ENCODE measurements at places on chromosomes 5 and 9.
A peak's percentile ranks its signal among the peaks of the same experiment; 100 is the strongest.

- no peak for DNase-seq
Observed at GRCh38 chr5:16936150-16936988, at the start of gene MYO10. Gene MYO10, minus strand, starts transcription at chr5:16936288. Its CDS starts 480 bp downstream, at chr5:16935808.

- DNase-seq, result no peak
Observed at GRCh38 chr5:163172540-163173338, 264.7 kb upstream of the CCNG1 start.

- no peak for DNase-seq
Observed at GRCh38 chr5:52903142-52903541, 86.0 kb upstream of the ITGA2 start.

- DNase-seq, result no peak
Observed at GRCh38 chr5:166293892-166294291, 1997.6 kb upstream of the WWC1 start.

DNA sequence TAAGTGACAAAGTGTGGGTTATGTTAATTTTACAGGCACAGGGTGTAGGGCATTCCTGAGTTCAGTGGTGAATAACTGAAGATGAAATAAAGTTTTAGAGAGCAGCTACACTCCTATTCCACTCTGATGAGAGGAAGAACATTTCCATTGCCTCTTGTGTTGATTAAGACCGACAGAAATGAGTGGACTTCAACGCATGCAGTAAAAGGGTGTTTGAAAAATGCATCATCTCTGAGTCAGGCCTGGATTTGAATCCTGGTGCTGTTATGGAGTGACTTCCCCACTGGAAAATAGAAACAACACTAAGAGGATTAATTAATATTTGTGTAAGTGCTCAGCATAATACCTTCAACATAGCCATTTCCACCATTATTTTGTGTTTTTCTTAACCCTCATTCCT is 86.3 kb downstream of the PRR16 start:
- DNase-seq, result no peak

- DNase-seq, result no peak
Observed at GRCh38 chr5:181121675-181122561, 9.1 kb downstream of the OR2V1 start.

DNA sequence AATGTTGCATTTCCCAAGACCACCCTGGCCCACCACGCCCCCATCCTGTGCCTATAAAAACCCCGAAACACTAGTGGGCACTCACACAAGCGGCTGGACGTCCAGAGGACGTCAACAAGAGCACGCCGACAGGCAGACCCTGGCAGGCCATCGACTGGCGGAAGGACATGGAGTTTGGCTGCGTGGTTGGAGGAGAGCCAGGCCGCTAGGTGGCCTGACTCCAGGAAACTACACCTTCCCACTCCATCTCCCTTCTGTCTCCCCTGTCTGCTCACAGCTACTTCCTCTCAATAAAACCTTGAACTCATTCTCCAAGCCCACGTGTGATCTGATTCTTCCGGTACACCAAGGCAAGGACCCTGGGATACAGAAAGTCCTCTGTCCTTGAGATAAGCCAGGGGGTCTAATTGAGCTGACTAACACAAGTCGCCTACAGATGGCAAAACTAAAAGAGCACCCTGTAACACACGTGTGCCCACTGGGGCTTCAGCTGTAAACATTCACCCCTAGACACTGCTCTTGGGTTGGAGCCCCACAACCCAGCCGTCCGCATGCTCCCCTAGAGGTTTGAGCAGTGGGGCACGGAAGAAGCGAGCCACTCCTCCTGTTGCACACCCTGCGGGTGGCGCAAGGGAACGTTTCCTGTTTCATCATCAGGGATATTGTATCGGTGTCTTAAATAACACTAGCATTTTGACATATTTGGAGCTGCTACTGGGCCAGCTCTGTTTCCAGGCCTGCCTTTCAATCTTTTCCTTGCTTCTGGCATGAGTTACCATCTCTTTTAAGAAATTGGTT is 54.5 kb upstream of the TAF11L2 start:
- no peak for DNase-seq

- DNase-seq, result peak; percentile 41
Observed at GRCh38 chr9:93159601-93160471, 24.1 kb upstream of the WNK2 start.

DNA sequence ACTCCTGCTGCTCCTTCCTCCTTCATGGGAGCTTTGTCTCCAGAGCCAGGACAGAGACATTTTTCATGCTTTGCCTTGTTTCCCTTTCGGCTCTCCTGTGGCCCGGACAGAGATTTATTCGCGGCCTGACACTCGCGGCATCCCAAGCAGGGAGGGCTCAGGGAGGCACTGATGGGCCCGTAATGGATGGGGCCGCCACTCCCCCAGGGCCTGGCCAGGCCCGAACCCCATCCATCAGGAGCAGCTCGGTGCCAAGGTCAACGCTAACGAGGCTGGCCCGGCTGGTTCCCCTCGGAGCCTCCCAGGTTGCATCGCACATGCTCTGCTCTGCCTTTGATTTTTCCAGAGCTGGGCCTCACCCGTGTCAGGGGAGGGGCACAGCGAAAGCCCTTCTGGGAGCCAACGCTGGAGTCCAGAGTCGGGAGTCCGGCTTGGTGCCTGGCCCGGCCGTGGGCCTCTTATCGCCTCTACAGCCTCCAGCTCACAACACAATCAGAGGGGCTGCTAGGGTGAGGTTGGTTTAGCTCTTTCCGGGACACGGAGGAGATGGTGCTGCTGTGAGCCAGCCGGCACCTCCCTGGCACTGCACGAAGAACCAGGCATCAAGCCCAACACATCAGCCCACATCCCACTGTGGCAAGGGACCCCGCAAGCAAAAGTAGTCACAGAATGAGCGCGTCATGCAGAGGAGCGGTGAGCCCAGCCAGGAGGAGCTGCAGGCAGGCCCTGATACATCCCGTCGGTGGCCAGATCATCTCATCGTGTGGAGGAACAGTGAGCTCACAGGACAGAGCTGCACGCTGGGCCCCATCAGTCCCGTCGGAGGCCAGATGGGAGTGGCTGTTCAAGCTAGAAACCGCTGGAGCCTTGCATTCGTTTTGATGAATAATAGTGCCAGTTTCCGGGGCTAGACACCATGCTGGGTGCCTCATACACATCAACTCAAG is 72.2 kb upstream of the BARHL1 start:
- DNase-seq, result no peak

All from stimulated activated CD4-positive, alpha-beta T cell treated with anti-CD3 and anti-CD28 coated beads, Interleukin-15, amount 100 ng/mL, for 1 hour (primary cell).